ENCODE measurements at places on chromosomes 2 and 18.

DNA sequence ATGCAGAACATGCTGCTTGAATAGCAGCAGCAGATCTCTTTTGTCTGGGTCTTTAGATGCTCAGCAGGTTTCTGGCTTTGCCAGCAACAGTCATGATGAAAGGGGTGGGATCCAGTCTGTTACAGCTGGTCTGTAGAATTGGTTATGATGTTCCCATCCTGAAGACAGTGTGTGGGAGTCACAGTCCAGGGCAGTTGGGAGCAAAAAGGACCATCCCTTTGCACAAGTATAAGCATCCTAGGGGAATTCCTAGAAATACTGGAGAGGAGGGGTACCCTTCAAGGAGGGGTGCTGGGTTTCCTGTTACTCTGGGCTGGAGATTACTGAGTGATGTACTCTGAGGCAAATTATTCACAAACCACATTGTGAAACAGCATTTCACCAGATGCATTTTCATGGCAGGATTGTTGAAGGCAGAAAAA lies 119.9 kb upstream of the RND3 start:
- no peak for DNase-seq

DNA sequence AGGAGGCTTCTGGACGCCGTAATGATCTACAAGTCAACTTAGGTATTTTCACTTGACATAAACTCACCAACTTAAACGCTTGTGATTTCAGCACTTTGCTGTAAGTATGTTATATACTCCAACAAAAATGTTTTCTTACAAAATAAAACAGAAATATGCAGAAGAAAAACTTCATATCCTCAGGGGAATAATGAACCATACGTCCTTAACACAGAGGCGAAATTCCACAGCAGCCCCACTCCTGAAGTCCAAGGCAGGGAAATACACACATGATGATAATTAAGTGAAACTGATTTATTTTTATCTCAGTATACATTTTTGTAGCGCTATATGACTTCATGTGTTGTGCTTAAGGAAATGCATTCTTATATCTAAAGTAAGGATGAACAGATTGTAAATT lies 335.4 kb upstream of the VWC2L start:
- DNase-seq, result no peak

DNA sequence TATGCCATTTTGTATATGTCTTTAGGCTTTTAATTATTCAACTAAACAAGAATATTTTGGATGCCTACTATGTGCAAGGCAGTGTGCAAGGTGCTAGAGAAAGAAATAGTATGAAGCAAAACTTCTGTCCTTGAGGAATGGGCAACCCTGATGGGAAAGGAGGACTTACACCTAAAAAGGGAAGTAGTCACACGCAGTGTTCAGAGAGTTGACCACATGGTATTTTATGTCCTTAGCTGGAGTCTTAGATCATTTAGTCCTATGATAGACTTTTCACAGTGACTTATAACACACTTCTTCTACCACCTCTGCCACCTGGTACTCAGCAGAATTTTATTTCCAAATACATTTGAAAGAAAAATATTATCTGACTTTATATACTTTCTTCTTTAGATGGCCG lies 291.6 kb downstream of the PLCL1 start:
- no peak for DNase-seq

- no peak for DNase-seq
Measured at GRCh38 chr2:15918761-15919356, 21.5 kb upstream of the MYCN start.

DNA sequence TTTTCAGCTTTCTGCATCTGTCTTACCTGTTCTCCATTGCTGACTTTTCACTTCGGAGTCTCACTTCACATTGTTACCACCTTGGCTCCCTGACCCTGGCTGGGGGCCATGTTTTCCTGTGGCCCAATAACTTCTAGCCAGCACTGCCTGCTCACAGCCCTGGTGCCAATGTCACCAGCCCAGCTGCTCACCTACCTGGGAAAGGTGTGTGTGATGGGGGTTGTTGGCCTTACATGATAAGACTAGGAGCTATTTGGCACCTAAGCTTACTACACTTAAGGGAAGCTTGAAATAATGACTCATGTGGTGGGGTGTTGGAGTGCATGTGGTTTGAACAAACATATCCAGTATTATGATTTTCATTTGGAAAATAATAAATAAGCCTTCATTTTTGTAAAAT lies 37.5 kb upstream of the PGAP1 start:
- no peak for DNase-seq

GRCh38 chr2:10977621-10978020 lies 65.9 kb downstream of the KCNF1 start:
- DNase-seq, result no peak

- peak; percentile 57 for DNase-seq
Measured at GRCh38 chr18:32552421-32553030, 81.8 kb upstream of the GAREM1 start.
